ENCODE measurements at places on chromosomes 13 and 19.

GRCh38 chr13:112056284-112056727, 10.6 kb upstream of the SOX1 start:
- ATAC-seq: no peak

GRCh38 chr19:41355802-41356201, 2.1 kb upstream of the TGFB1 start:
- ATAC-seq: no peak

- ATAC-seq: peak; percentile 59
These were observed 676.2 kb downstream of the GPC5 start for GRCh38 chr13:92074658-92075057.

- no peak for ATAC-seq
These were observed 326.9 kb downstream of the FGF9 start for GRCh38 chr13:21997726-21998125.

DNA sequence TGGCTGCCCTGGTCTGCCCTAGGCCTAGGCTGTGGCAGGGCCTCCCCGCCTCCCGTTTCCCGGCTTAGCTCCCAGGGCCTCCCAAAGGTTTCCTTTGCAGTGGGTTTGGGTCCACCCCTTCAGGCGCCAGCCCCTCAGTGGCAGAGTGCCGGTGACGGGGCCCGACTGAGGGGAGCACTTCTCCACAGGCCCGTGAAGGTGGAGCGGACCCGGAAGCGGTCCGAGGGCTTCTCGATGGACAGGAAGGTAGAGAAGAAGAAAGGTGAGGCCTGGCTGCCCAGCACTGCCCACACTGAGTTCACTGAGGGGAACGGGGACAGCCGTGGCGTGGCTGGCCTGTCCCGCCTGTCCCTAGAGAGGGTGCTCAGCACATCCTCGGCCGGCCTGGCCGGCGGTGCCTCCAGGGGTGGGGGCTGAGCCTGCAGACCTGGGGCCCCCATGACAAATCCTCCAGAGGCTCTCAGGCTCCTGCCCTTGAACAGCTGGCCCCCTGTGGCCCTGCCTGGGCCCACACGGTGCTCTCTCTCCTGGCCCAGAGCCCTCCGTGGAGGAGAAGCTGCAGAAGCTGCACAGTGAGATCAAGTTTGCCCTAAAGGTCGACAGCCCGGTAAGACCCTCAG, 20.4 kb downstream of the PLIN4 start:
- no peak for ATAC-seq

DNA sequence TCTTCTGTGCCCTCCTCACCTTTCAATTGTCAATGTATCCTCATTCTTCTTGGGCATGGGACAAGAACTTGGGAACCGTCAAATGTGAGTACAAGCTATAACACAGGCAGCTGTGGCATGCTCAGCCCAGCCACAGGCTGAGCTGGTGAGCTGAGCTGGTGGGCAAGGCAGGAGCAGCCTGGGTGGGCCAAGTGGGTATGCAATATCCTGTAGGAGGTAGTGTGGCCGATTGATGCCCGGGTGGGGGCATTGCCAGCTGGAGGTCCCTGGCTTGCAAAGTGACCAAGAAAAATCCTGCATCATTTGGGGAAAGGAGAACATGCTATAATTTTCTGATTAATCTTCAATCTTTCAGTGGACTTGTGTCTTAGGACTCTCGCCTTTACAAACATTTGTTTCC, 507.2 kb upstream of the SLC10A2 start:
- ATAC-seq: no peak

- no peak for ATAC-seq
These were observed 4.3 kb downstream of the YJEFN3 start for GRCh38 chr19:19532806-19533701.

DNA sequence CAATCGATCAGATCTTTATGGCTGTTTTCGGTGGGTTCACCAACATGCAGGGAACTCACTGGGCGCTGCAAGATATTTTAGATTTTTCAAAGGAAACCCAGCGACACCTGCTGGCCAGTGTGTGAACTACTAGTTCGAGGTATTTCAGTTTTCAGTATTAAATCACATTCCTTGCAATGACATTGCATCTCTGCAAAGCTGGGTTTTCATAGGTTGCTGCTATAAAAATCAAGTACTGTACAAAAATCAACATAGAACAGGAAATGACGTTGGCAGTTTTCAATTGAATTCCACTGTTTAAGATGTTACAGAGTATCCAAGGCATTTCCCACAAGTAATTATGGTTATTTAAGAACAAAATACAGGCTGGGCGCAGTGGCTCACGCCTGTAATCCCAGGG, 17.6 kb downstream of the LIG1 start:
- ATAC-seq: peak; percentile 86

- no peak for ATAC-seq
These were observed 26.1 kb upstream of the EEF1AKMT1 start for GRCh38 chr13:20799726-20800416.

GRCh38 chr13:24036115-24036514, 124.4 kb upstream of the SPATA13 start:
- ATAC-seq: peak; percentile 53

DNA sequence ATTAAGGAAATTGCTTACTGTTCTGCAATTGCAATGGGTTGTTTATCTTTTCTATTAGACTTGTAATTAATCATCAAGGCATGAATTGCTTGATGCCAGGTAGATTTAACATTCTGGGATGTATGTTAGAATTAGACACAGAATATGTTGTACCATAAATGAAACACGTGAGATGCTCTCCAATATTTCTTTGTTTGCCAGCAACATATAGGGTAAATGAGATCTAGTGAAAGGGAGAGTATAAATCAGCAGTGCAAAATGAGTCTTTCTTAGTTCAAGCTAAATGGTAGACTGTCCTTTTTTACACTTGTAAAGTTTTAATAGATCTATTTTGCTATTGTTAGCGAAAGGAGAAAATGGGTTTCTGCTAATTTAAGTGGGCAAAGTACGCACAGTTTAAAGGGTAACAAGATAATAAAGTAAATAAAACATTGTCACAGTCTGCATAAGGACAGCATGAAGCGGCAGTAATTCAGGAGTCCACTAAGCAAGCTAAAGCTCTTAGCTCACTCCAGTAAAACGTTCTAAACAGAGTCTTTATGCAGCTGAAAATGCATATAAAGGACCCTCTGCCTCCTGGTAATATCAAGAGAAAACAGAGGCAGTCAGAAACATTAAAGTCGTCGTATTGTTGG, 1137.1 kb downstream of the OLFM4 start:
- no peak for ATAC-seq

DNA sequence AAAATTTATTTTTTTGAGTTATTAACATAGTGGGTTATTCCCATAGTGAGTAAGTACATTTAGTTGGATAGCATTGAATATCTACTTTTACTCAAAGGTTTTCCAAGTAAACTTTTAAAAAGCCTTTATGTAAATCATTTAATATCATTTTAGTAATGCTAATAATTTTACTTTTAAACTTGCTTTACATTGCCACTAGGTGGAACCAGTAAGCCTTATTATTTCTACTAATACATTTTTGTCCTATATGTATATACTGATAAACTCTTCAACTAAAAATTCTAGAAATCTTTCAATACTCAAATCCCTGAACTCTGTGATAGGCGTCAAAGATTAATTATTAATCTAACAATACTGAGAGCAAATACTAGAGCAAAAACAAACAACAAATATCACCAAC, 1709.2 kb upstream of the PCDH20 start:
- no peak for ATAC-seq

DNA sequence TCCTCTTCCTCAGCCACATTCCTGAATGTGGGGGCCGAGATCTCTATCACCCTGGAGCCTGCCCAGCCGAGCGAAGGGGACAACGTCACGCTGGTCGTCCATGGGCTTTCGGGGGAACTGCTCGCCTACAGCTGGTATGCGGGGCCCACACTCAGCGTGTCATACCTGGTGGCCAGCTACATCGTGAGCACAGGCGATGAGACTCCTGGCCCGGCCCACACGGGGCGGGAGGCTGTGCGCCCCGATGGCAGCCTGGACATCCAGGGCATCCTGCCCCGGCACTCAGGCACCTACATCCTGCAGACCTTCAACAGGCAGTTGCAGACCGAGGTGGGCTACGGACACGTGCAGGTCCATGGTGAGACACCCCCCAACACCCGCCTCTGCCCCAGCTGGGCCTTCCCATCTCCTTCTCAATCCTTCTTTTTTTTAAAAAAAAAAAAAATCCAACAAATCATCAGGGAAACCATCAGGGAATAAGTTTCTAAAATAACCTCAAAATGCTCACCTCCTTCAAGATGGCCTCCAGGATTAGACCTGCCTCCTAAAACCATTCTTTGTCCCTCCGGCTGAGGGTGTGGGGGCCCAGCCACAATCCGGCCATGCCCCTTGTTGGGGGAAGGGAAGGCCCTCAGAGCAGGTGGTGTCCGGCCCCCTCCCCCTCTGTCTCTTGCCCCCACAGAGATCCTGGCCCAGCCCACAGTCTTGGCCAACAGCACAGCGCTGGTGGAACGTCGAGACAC, 4.6 kb downstream of the CEACAM16 start:
- no peak for ATAC-seq

DNA sequence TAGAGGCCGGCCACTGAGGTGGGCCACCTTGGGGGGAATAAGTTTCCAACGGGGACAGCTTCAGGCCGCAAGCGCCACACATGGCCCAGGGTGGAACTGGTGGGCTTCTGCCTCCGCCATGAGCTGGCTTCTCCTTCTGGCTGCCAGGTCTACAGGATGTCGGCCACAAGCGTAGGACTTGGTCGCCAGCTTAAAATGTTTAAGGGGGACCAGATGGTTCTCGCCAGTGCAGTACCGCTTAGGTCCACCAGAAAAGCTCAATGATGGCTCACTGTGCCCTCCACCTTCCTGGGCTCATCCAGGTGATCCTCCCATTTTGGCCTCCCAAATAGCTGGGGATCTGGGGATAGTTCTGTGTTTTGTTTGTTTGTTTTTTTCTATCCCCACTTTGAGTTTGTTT, 38.7 kb upstream of the ZNF254 start:
- ATAC-seq: no peak

- ATAC-seq: peak; percentile 88
These were observed 53.8 kb downstream of the EPS15L1 start for GRCh38 chr19:16417660-16418596.

- ATAC-seq: 0 out of 3 replicates have a peak, but pooled peaks have one; percentile 16
These were observed 125.6 kb downstream of the SPRY2 start for GRCh38 chr13:80215368-80215767.

DNA sequence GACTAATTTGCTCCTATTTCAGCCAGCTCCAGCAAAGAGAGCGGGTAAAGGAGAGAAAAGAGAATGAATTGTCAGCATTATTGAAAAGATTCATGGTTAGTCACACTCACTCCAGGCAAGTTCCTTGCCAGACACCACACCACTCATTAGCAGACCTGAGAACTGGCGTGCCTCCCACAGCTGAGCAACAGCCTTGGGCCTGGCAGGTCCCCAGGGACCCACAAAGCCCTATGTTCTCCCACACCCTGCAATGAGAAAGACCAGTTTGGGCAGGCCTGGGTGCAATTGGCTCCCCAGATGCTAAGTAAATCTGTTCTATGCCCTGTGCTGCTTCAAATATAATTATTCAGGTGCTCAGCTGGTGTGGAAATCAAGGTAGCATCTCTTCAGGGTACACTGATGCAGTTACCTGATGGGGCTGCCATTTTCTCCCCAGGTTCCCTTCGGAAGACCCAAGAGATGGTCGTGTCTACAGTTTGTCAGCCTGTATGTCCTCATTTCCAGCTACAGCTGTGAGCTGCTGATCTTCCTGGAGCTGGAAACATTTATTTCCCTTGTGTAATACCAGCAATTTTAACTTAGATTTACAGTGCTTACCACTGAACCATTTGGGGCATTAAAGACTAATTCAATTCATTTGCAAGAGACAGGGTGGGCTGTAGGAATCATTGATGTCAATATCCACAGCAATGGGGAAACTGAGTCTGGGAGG, 405.0 kb downstream of the COG6 start:
- peak; percentile 5 for ATAC-seq

- no peak for ATAC-seq
These were observed 76.0 kb downstream of the KCTD15 start for GRCh38 chr19:33872445-33873320.

- peak; percentile 93 for ATAC-seq
These were observed 33.1 kb downstream of the PPP1R37 start for GRCh38 chr19:45125975-45126493.

- ATAC-seq: no peak
These were observed 13.4 kb upstream of the GJB2 start for GRCh38 chr13:20206065-20206697.

- no peak for ATAC-seq
These were observed 25.7 kb downstream of the CAB39L start for GRCh38 chr13:49418206-49418605.

DNA sequence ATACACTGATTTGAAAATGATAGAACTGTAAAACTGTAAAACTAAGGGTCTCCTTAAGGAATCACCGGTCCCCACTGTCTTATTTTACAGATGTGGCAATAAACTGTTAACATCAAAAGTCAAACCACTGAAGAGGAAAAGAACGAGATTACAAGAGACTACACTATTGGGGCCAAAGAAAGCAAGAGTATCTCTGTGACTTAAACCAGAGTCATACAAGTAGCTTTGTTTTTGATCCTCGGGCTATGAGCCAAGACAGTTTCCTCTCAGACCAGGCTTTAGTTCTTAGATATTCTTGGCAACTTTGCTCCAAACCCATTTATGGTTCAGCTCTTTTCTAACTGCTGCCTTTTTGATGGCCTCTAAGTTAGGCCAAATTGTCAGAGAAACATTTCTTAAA, 113.8 kb downstream of the TBC1D4 start:
- peak; percentile 68 for ATAC-seq

DNA sequence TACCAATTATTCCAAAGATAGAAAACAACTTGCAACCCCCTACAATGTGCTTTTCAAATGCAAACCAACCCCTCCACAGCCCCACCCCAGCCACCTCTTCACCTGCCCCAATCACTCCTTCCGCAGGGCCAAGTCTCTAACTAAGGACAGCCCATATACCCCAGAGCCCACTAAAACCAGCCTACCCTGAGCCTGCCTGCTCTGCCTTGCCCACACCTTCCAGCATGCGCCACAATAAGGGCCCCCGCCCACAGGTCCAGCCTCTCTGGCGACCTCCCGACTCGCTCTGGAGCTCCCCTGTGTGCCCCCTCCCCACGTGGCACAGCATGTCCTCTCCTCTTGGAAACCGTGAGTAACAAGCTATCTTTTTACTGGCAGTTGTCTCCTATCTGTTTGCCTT, 42.8 kb upstream of the MEDAG start:
- no peak for ATAC-seq

DNA sequence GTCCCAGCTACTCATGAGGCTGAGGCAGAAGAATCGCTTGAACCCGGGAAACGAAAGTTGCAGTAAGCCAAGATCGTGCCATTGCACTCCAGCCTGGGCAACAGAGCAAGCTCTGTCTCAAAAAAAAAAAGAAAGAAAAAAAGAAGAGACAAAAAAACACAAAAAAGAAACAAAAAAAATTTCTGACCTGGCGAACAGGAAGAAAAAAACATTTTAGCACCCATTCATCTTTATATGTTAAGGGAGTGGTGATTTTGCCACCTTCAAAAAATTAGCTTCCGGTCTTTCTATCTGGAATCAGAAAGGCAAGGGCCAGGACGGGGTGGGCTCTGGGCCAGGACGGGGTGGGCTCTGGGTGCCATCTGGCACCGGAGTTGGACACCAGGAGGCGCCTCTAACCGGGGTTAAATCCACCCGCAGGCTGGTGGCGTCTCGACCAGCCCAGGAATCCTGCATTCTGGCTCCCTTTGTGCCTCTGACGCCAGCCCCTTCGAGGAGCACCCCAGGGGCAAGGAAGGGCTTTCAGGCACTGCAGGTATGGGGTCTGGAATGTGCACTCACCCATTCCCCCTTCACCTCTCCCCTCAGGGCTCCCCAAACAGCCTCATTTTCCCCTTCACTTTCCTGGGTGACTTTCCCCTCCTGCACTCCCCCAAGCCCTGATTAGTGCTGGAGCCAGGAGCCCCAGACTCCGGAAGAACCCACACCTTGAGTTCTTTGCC, 10.4 kb upstream of the ZSWIM4 start:
- ATAC-seq: peak; percentile 76

GRCh38 chr13:94849254-94849653, 136.9 kb upstream of the SOX21 start:
- ATAC-seq: no peak

All from SK-N-SH treated with all-trans-retinoic acid at 6 μM for 48 hours (cell line).